ENCODE measurements at places on chromosomes 3 and 15.
A peak's percentile ranks its signal among the peaks of the same experiment; 100 is the strongest.

DNA sequence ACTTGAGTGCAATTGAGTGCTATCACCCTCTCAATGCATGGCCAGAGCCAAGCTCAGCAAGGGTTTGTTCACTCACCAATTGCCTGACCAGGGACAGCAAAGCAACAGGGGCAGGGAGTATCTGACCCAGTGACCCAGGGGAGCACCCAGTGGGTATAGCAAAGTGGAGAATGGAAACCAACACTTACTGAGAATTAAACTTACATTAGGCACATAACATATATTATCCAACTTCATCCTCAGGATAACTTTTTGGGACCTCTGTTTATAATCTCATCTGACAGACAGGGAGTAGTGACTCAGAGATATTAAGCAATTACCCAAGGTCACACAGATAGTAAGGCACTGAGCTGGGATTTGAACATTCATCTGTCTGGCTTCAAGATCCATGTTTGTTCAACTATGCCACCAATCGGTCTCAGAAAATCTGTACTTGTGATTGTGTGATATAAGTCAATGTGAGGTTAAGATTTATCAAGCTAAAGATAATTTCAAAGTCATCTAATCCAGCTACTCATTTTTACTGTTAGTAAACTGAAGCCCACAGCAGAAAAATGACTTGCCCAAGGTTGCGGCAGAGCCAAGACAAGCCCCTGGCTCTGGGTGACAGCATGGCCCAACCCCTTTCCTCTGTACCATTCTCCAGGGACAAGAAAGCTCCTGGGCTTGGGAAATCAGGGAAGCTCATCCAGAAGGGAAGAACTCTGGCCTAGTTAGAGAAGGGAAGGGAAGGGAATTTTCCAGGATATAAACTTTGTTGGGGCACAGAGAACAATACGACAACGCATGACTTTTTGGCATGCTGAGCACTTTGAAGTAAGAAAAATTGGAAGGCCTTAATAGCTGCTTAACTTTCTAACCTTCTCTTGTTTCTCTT lies 138.0 kb upstream of the SMAD3 start:
- no peaks in the 10 kb centered on the region for H3K27me3 ChIP-seq
- H3K27ac ChIP-seq = no peak overlapping the region
- H3K4me3 ChIP-seq = no peak overlapping the region
- H3K36me3 ChIP-seq = no peaks in the 10 kb centered on the region

DNA sequence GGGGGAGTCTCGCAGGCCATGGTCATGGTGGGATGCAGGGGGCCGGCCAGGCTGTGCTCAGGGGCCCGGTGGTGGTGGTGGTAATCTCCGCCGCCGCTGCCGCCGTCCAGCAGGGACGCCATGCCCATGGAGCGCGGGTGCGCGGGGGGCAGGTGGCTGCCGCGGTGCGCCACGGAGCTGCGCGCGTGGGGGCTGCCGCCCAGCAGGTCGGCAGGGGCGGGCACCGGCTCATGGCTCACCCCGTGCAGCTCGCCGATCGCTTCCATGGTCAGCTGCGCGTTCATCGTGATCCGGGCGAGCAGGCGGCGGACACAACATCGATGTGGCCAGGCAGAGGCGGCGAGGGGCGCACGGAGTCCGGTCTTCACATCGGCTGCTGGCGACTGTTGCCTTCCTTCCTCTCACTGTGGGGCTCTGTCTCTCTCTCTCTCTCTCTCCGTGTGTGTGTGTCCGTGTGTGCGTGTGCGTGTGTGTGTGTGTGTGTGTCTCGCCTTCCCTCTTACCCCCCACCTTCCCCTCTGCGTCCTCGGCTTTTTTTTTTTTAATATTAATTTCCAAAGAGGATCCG lies 451 bp downstream of the ONECUT1 start:
- no peak for DNase-seq
- H3K4me3 ChIP-seq = peak overlapping the region; percentile 49
- no peaks in the 10 kb centered on the region for H3K36me3 ChIP-seq
- H3K4me1 ChIP-seq = peaks cover 29% of the 10 kb centered on the region

GRCh38 chr3:40417845-40418543 lies 31.0 kb downstream of the ENTPD3 start:
- no peak overlapping the region for H3K27ac ChIP-seq
- H3K4me3 ChIP-seq = no peak overlapping the region
- H3K36me3 ChIP-seq = no peaks in the 10 kb centered on the region
- no peaks in the 10 kb centered on the region for H3K27me3 ChIP-seq
- no peaks in the 10 kb centered on the region for H3K4me1 ChIP-seq
- no peak for DNase-seq

DNA sequence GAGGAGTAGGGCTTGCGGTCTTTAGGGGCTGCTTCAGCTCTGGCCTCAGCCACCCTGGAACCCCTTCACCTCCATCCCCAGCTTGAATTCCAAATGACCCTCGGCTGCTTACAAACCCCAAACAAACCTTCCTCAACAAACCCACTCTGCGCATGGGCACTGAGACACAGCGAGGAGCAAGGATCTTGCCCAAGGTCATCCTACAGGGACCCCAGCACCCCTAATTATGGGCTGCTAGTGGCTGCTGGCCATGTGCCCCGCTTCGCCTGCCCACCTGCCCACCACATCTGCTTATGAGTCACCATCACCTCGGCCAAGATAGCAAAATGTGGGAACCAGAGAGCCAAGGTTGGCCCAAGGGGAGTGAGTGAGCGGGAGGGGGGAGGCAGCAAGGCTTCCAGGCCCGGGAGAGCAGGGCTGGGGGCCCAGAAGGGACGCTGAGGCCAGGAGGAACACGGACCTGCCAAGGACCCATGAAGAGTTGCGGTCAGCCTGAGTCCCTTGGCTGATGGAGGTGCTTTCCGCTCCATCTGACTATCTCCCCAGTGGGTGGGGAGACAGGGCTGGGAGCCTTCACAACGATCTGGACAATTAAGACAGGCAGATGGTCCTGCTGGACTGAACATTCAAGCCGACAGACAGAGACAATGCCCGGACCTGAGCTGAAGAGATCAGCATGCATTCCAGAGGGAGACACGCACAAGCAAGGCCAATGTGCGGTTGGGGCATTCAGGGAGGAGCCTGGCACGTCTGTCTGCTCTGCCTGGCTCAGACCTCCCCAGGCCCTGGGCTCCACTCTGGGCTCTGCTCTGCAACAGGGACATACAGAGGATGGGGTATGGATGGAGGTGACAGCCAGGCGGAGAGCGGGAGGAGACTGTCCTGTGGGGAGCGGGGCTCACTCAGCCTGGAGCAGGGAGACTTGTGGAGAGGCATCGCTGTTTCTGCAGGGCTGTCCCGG lies 10.8 kb upstream of the GRIP2 start:
- no peaks in the 10 kb centered on the region for H3K4me1 ChIP-seq
- no peak for DNase-seq
- H3K27me3 ChIP-seq = no peaks in the 10 kb centered on the region
- H3K27ac ChIP-seq = no peak overlapping the region
- no peaks in the 10 kb centered on the region for H3K36me3 ChIP-seq
